ENCODE measurements at places on chromosomes 2 and 18. TPM values are rescaled to one million over a fixed set of nuclear protein-coding genes. Genes with fewer than 3 reads are reported as not detected.

Gene CFAP65
- not detected for total RNA-seq

Gene AKAIN1
- total RNA-seq, result not detected

Gene LYG1
- 1.1 TPM for total RNA-seq

Gene LINC00305
- total RNA-seq, result not detected

Gene PLEK
- 23.0 TPM for total RNA-seq

Gene DDX18
- 151 TPM for total RNA-seq

Gene GKN2
- total RNA-seq, result not detected

Gene HSPE1
- 449 TPM for total RNA-seq

Gene WDR33
- 84.8 TPM for total RNA-seq

Gene SCYGR3
- not detected for total RNA-seq

Gene PID1
- total RNA-seq, result not detected

Gene MC4R
- not detected for total RNA-seq

DNA sequence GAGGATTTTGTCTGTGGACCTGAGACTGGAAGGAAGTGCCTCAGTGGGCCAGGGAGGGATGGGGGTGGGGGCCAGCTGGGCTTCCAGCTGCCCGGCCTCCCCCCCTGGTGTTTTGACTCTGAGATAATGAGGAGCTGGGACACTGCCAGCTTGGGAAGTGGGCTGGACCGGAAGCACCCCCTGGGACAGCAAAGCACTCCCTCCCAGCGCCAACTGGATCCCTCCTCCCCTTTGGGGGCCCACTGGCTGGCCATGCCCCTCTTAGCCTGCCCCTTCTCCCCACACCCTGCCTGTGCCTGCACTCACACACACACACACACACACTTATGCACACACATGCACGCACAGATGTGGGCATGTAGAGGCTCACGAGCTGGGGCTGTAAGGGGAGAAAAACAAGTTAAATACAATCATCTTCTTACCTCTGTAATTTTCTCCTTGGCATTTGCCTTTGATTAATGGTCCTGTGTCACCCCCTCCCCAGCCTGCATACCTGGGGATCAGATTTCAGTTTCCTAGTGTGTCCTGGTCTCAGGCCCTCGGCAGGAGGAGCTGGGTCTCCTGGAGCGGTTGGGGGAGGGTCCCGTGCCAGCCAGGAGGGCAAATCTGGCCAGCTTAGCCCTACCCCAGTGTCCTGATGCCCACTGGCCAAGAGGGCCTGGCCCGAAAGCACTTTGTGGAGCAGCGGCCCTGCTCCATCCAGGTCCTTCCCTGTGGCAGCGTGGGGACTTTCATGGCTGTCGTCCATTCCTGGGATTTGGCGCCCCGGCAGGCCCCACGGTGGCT is 3.6 kb downstream of the ITM2C start:
- DNase-seq, result no peak

DNA sequence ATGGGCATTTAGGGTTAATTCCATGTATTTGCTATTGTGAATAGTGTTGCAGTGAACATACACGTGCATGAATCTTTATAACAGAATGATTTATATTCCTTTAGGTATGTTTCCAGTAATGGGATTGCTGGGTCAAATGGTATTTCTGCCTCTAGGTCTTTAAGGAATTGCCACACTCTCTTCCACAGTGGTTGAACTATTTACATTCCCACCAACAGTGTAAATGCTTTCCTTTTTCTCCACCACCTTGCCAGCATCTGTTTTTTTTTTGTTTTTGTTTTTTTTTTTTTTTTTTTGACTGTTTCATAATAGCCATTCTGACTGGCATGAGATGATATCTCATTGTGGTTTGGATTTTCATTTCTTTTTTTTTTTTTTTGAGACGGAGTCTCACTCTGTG is 62.4 kb downstream of the GTF3C3 start:
- DNase-seq, result no peak

DNA sequence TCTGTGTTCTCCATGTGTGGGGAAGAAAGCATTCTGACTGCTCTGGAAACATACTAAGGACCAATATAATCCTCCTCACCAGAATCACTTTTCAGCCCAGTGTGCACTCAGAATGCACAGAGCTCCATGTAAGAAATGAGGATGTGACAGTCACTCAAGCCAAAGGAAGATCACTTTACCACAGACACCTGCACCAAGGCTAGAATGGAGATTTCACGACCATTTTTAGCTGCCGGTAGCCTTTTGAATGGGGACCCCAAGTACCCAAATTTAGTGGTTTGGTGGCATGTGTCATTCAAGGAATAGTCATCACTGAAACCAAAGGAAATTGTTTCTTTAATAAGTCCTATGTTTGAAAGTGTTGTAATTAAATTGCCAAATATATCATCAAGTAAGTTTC is 613.2 kb upstream of the ACVR2A start:
- DNase-seq, result no peak

DNA sequence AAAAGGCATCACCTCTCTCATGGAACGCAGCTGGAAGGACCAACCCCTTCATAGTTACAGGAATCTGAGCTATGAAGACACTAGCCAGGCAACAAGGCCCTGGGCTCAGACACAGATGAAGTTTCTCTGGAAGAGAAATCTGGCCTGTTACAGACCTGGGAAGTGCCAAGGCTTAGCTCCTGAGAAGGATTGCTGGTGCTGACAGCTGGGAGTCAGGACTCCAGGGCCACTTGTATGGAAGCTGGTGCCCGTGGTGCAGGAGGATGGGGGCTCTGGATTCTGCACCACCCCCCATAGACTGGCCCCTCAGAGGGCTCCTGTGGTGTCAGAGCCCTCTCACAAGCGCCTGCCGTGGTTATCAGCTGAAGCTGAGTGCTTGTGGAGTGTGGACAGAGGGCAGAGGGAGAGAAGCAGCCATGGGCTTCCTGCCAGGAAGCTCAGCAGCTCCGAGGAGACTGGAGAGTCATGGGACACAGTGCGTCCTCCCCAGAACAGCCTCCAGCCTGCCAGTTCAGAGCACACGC is 87.3 kb upstream of the LCLAT1 start:
- no peak for DNase-seq

- DNase-seq, result no peak
These were observed 28.2 kb downstream of the CDKL4 start for GRCh38 chr2:39215545-39215944.

- no peak for DNase-seq
These were observed 161.2 kb upstream of the XIRP2 start for GRCh38 chr2:166727095-166727494.

DNA sequence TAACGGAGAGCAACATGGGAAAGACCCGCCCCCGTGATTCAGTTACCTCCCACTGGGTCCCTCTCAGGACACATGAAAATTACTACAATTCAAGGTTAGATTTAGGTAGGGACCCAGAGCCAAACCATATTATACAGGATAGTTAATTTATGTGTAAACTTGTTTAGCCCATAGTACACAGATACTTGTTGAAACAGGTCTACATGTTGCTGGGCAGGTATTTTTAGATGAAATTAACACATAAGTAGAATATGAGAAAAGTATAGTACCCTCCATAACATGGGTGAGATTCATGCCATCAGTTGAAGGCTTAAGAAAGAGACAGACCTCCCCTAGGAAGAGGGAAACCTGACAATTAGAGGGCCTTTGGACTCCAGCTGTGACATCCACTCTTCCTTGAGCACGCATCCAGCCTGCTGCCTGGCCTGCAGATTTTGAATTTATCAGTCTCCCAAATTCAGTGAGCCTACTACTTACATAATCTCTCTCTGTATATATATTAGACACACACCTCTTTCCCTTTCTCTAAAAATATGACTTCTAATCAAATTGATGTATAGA is 463.5 kb upstream of the NETO1 start:
- no peak for DNase-seq

DNA sequence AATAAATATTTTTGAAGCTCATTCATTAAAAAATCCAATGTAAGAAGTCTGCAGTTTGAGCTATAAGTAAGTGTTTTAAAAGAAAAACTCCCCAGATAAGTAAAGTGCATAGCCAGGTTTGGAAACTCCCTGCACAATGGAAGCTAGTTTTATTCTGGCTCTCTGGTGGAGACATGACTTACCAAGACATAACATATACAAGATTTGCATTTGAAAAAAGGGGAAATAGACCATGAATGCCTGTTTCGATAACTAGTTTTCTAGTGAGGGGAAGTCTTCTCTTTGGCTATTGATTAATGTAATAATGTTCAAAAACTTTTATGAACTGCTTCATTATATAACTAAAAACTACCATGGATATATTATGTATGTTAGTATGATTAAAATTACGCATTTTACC is 435.2 kb downstream of the ARHGAP15 start:
- DNase-seq, result no peak

GRCh38 chr2:102499558-102499957 is 26.5 kb downstream of the SLC9A4 start:
- no peak for DNase-seq

GRCh38 chr2:58923869-58924268 is 682.7 kb upstream of the FANCL start:
- DNase-seq, result no peak

GRCh38 chr2:177905640-177906039 is 166.9 kb downstream of the PDE11A start:
- no peak for DNase-seq

DNA sequence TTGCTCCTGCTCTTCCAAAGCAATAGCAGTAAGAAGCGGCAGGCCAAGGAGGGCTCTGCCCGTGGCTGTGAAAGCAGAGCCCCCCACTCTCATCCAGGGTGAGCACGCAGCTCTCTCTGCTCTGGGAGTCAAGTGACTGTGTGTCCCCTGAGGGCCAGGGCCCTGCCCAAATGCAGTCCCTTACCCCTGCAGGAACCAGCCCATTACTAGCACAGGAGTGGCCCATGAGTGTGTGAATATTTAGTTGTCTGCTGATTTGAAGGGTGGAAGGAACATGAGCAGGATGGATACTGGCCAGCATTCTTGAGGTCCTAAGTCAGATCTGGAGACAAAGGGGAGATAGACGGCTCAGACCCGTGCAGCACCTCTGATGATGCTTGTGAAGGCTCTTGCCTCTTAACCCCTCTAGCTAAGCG is 69.7 kb upstream of the FOSL2 start:
- DNase-seq, result no peak

GRCh38 chr2:215136669-215137328 is 1.6 kb downstream of the ABCA12 start:
- DNase-seq, result no peak

- peak; percentile 57 for DNase-seq
These were observed 652 bp downstream of the ITPRID2 start for GRCh38 chr2:181891966-181892798.

DNA sequence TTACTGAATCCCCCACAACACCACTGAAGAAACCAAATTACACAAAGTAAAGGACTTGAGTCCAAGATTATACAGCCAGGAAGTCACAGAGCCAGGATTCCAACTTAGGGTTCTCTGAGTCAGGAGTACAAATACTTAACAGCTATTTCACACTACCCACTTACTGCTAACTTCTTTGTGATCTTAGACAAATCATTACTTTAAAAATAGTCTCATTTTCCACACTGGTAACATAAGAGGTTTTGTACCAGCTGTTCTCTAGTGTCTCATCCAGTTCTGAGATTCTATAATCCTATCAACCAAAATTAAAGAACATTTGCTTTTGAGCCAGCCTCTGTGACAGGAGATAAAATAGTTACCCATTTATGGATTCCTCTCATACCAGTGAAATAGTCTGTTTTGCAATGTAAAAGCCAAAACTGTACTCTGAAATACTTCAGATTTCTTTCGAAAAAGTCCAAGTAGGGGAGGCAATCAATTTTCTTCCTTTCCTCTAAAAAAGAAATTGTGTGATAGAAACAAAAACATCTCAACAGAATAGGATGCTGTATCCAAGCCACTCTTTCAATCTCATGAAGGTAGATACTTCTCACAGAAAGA is 157.6 kb downstream of the LRATD1 start:
- no peak for DNase-seq

- no peak for DNase-seq
These were observed 875.5 kb upstream of the FAM98A start for GRCh38 chr2:34474646-34475045.

DNA sequence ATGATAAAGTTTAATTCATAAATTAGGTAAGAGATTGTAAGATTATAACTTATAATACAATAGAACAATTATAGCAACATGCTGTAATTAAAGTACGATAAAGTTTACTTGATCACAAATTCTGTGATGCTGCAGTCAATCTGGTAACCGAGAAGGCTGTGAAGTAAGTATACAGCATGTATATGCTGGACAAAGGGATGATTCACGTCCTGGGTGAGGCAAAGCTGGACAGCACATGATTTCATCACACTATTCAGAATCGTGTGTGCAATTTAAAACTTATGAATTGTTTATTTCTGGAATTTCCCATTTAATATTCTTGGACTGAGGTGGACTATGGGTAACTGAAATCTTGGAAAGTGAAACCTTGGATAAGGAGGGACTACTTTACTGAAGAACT is 522.2 kb upstream of the CNTNAP5 start:
- DNase-seq, result no peak

- no peak for DNase-seq
These were observed 161.6 kb downstream of the NR4A2 start for GRCh38 chr2:156170929-156171328.

- DNase-seq, result no peak
These were observed 308.6 kb downstream of the PIEZO2 start for GRCh38 chr18:10840743-10841142.

Measured in CD8-positive, alpha-beta memory T cell (primary cell).